Naive B cell (primary cell): ENCODE measurements at places on chromosomes 11 and 22. TPM values are rescaled to one million over a fixed set of nuclear protein-coding genes. Genes with fewer than 3 reads are reported as not detected.

SLC7A4 gene
- polyA plus RNA-seq, result not detected

TBX10 gene
- not detected for polyA plus RNA-seq

ANO3 gene
- not detected for polyA plus RNA-seq

DNA sequence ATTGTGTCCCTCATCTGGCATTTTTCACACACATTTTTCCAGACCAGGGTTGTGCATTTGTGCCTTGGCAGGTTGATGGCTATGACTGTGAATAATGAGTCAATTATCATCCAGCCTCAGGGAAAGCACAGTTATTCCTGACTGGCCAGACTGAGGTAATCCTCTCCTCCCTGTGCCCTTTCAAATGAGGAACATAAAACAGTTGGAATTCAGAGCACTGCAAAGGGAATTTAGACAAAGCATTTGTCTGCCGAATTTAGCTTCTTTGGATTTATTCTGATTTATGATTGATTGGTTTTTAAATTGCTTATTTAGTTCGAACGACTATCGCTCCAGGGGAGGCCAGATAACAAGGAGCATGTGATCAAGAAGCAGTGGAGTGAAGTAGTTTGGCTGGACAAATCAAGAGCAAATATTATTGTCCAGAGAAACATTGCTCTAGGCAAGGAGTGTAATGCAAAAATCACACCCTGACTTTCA is 30.8 kb upstream of the RAG2 start:
- no peak for DNase-seq

- DNase-seq, result no peak
Measured at GRCh38 chr22:21803811-21804249, 63.6 kb downstream of the MAPK1 start.

- DNase-seq, result no peak
Measured at GRCh38 chr11:2114430-2115241, 24.6 kb downstream of the IGF2 start.

DNA sequence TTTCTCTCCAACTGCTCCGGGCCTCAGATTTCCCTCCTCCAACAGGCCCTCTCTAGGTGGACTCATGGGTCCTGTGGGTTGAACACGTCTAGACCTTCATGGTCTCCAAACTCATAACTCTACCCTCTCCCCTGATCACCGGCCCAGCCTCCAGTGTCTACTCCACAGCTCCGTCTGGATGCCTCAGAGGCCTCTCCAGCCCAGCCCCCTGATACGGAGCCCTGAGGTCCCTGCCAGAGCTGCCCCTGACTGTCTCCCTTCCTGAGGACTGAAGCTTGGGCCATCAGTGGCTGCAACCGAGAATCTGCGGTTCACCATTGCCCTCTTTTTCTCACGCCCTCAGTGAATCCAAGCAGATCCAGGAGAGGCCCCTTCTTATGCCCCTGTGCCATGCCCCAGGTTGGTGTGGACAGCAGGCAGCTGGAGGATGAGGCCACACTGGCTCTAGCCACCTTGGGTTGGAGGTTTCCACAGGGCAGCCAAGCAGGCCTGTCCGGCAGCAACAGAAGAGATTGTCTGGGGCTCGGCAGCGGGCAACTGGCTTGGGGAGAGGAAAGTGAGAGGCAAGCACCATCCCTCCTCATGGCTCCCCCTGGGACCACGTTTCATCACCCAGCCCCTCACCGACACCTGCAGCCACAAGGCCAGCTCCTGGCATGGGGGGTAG is 104.6 kb upstream of the FGF3 start:
- no peak for DNase-seq

CYP2D6 gene
- not detected for polyA plus RNA-seq

DNA sequence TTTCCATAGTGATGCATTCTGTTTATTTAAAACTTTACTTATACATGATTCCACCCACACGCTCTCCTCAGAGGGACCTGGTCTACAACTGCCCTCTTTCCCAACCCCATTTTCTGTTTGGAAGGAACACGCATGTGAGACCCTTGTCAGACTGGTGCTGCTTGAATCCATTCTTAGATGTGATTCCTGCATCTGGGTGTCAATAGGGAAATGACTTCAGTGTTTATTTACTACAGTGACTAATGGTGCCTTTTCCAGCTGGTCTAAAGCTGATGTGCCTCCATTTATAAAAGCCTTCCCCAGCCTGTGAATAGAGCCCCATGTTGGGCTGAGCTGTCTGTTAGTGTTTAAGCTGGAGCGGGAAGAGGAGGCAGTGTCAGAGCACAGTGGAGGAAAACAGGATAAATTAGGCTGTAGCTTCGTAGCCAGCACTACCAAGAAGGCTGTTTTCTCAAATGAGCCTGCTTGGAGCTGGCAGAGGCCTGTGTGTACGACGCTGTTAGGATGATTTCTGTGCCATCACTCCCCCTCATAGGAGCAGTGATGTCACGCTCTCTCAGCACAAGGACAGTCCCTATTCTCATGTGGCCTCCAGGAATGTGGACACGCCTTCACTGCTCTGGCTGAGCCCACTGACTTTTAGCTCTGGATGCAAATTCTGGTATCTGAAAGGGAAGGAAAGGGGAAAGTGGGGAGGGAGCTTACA is 18.9 kb upstream of the C11orf96 start:
- no peak for DNase-seq

GRCh38 chr22:30183271-30183670 is 63.3 kb downstream of the LIF start:
- no peak for DNase-seq

C22orf42 gene
- not detected for polyA plus RNA-seq

- DNase-seq, result no peak
Measured at GRCh38 chr11:95867105-95867504, 56.8 kb downstream of the MTMR2 start.
